ENCODE measurements at places on chromosomes 6 and 20.
A peak's percentile ranks its signal among the peaks of the same experiment; 100 is the strongest.

DNA sequence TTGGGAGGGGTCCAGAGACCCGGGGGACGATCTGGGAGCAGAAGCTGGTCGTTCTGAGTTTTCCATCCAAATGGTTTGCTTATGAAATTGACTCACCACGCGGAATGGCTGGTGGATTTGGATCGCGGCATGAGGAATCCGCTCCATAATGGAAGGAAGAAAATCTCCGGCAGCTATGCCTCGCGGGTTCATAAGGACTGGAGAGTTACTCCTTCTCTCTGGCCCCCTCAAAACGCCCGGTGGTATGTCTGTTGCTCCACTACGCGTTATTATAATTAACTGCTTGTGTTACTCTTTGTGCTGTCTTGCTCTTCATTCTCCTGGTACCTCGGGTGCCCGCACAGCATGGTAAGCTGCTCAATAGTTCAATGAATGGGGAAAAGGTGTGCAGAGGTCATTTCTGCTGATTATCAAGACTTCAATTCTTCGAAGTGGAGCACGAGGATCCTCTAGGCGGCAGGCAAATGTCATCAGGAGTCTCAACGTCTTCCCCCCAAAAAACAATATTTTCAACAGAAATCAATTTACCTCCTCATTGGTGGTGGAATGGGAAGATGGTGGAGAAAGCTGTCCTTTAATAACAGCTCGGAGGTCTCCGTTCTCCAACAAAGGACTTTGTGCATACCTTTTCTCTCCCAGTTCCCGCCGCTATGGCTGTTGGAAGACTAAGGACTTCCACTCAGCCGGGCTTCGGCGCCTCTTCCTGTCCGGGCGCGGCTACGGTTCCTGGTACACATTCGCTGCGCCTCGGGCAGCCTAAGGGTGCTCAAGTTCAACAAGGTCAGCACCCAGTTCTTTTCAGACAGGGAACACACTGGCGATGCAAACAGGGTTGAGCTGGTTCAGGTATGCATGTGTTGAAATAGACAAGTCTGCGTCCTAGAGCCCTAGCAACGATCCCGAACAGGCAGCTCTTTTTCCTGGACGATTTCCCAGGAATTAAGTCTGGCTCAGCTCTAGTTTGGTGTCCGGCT is 9.2 kb upstream of the PRSS16 start:
- no peak for DNase-seq

DNA sequence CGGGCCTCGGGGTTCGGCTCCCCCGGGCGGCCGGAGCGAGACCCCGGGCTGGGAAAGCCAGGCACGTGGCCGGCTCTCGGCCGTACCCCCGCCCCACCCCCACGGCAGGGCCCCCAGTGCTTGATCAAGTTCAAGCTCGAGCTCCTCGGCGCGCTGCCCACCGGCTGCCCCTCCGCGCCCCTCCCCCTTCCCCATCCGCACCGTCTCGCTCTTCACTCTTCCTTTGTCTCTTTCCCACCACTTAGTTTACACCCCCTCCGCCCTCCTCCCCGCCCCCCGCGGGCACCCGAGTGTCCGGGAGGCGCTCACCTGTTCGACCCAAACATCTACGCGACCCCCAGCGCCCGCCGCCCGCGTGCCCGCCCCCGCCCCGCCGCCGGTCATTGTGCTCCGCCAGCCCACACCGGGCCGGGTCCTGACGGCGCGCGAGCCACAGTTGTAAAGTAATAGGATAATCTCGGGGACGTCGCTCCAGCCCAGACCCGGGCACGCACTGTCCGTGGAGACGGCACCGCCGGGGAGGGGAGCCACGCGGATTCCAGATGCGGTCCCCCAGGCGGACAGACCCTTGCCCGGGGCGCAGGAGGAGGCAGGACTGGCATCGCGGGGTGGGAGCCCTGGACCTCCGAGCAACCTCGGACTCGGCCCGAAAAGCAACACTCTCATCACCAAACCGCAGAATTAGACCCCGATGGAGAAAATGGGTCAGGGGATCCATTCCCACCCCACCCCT is 100.7 kb downstream of the NOL4L start:
- DNase-seq, result peak; percentile 38

- DNase-seq, result no peak
These were observed 209.5 kb downstream of the FNDC1 start for GRCh38 chr6:159378411-159379328.

DNA sequence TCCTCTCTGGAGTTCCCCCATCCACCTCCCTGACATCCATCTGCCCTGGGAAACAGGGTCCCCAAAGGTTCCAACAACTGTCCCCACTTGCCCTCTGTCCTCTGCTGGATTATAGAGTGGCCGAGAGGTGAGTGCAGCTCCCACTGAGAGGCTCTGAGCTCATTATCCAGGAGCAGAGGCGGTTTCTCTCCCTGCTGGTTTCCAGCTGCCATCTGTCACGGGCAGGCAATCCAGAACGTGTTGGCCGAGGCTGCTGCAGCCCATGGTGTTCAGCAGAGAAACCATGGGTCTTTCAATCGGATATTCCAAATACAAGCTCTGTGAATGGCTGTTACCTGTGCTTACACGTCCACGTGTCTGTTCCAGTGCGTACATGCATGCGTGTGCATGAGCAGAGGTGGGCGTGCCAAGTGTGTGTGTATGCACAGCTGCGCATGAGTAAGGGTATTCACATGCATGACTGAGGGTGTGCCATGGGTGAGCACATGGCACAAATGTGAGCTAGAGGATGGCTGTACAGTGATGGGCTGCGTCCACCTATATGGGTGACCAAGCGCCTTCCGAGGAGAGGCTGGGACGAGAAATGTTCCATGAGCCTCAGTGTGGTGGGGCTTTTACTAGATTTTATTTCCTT is 183.7 kb upstream of the PMEPA1 start:
- DNase-seq, result no peak

DNA sequence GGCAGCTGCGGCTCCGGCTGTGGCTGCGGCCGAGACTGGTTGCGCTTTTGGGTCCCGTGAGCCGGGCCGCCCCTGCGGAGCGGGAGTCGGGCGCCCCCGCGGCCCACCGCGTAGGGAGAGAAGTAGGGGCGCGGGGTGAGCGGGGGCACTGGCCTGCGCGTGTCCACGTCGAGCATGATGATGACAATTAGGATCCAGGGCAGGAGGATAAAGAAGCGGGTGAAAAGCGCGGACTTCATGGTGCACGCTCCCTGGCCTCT is 739 bp downstream of the B3GAT2 start:
- no peak for DNase-seq

DNA sequence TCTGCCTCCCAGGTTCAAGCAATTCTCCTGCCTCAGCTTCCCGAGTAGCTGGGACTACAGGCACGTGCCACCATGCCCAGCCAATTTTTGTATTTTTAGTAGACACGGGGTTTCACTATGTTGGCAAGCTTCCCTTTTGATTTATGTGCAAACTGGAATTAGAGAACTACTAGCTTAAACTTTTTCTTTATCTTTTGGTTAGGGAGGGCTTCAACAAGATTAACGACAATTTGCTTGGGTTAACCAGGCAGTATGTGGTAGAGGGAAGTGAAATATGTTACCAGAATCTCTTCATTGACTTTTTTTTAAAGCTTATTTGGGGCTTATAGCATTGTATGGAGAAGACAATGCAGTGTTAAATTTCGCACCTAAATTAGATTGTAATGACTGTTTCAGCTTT is 9.0 kb downstream of the MYO6 start:
- no peak for DNase-seq

DNA sequence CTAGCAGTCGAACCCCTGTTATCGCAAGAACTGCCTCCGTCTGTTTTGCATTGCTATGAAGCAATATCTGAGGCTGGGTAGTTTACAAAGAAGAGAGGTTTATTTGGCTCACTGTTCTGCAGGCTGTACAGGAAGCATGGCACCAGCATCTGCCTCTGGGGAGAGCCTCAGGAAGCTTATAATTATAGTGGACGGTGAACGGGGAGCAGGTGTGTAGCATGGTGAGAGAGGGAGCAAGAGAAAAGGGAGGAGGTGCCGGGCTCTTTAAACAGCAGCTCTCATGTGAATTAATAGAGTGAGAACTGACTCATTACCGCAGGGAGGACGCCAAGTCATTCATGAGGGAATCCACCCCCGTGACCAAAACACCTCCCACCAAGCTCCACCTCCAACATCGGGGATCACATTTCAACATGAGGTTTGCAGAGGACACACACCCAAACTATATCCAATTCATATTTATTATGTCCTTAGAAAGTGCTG is 172.6 kb upstream of the KCNG1 start:
- no peak for DNase-seq

DNA sequence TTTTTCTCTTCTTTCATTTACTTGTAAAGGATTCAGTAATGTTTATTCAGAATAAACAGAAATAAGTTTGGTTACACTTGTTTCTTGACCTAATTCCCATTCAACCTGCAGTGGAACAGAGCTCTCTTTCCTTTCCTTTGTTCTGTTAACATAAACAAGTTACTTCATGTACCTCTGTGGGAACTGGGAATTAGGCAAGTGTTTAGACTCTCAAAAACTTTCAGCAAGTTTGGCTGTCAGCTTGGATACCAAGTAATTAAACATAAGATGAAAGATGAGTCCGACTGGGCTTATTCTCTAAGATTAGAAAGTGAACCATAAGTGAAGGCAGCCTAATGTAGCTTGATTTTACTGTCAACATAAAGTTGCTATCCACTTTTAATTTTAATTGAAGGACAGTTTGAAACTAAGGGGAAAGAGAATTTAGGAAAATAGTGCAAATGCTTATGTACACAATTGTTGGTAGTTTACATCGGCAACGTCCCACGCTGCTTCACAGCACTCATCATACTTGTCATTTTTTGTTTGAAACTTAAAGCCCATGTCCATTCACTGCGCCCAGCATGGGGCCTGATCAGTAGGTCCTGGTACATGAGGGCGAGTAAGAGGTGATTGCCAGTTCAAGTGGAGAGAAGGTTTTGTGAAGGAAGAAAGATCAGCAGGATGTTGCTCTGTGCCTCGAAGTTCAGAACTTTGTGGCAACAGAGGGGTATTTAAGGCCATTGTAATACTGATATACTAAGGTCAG is 113.0 kb downstream of the PLEKHG1 start:
- DNase-seq, result no peak

DNA sequence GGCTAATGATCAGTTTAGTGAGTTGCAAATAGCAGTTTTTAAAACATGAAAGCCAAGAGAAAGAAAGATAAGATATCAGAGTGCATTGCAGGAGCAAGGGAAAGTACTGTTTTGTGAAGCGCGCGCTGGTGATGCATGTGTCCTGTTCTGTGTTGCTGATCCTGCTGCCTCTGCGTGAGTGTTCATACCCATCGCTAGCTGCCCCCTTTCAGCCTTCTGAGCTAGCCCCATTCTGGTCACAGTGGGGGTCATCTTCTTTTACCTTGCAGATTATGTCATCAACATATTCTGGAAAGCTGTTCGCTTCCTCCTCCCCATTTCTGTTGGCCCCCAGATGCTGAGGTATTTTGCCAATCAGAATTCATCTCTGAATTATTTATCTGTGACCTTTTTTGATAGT is 1.9 kb downstream of the MRAP2 start:
- DNase-seq, result no peak

DNA sequence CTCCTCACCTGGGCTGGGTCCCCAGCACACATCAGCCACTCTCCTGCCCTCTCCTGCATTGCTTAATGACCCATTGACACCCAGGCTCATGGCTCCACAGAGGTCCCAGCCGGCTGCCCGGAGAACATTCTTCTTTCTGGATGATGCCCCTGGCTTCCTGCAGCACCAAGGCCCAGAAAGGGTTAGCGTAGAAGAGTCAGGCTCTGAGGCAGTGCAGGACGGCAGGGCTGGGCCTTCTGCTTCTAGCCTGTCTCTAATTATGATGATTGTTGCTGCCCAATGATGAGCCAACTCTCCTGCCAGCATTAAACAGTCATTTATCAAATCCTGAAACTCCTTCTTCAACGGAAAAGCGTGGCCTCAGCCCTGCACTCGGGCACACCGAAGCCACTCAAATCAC is 66.4 kb downstream of the ZNF217 start:
- DNase-seq, result no peak
